ENCODE measurements at places on chromosomes 2 and 18.

- DNase-seq = no peak
Measured at GRCh38 chr2:103738606-103739005, 976.8 kb downstream of the TMEM182 start.

DNA sequence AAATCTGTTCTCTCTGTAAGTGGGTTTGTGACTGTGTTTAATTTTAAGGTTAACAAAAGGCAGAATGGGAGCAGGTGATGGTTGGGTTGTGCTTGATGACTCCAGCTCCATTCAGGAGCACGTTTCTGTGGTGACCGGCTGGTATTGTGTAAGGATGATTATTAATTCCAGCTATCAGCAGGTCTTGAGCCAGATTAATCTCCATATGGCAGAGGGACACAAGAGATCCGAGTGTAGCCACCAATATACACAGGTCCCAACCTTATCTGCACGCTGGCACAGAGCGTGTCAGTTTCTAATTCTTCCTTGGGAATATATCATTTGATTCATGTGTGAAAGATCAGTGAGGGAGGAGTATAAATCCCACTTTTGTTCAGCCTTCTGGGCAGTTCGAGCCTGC is 199.0 kb upstream of the DCC start:
- no peak for DNase-seq

GRCh38 chr18:44546954-44547353 is 133.7 kb upstream of the SETBP1 start:
- no peak for DNase-seq

DNA sequence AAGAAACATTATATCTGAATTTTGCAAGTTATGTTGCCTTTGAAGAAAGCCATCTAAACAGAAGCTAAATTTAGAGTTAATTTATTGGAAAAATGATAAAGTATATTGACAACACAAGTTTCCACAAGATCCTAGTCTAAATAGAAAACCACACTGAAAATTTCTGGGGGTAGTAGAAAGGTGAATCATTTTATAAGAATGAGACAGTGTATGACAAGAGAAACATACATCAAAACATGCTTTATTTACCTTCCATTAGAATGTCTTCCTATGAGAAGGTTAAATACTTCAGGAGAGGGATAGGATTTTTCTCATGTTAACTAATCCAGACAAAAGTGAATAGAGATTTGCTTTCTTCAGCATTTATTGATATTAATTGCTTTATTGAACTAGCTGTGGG is 1389.8 kb upstream of the ZEB2 start:
- no peak for DNase-seq

DNA sequence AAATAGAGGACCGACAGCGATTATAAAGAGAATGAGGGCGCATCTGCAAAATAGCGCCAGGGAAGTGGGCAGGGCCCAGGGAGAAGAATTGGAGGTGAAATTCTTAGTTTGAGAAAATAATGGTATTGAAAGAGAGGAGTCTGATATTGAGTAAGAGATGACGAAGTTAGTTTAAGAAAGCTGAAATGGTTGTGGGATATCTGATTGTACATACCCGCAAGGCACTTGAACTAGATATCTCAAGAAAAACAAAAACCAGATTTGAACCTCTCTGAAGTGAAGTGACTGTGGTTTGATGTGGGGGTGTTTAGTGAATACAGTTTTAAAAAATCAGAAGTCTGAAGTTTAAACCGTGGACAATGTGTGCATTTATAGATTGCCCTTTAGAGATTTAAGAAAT is 38.9 kb downstream of the ZNF532 start:
- no peak for DNase-seq

DNA sequence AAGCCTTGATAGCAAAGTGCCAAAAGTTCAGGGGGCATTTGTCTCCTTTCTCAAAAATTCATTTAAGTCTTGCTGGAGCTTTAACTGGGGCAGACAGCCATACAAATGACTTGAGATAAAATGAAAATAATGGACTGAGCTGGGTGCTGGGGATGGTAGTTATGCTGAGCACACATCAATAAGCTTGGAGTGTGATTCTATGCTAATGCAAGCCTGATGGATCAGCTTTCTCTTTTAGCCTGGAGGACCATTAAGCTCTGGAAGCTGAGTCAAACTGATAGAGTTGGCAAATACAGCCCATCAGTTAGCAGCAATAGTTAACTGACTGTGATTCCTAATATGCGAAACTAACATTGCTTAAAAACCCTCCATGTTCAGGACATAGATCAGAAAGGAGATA is 98.0 kb downstream of the CAMKMT start:
- DNase-seq = no peak

DNA sequence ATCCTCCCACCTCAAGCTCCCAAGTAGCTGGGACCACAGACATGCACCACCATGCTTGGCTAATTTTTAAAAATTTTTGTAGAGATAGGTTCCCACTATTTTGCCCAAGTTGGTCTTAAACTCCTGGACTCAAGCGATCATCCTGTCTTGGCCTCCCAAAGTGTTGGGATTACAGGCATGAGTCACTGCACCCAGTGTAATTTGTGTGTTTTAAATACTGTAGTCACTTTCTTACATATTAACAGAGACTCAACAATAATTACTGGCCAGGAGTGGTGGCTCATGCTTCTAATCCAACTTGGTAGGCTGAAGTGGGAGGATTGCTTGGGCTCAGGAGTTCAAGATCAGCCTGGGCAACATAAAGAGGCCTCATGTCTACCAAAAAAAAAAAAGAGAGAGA is 293.0 kb downstream of the RDH14 start:
- no peak for DNase-seq

GRCh38 chr2:191756761-191757160 is 78.8 kb downstream of the NABP1 start:
- no peak for DNase-seq

DNA sequence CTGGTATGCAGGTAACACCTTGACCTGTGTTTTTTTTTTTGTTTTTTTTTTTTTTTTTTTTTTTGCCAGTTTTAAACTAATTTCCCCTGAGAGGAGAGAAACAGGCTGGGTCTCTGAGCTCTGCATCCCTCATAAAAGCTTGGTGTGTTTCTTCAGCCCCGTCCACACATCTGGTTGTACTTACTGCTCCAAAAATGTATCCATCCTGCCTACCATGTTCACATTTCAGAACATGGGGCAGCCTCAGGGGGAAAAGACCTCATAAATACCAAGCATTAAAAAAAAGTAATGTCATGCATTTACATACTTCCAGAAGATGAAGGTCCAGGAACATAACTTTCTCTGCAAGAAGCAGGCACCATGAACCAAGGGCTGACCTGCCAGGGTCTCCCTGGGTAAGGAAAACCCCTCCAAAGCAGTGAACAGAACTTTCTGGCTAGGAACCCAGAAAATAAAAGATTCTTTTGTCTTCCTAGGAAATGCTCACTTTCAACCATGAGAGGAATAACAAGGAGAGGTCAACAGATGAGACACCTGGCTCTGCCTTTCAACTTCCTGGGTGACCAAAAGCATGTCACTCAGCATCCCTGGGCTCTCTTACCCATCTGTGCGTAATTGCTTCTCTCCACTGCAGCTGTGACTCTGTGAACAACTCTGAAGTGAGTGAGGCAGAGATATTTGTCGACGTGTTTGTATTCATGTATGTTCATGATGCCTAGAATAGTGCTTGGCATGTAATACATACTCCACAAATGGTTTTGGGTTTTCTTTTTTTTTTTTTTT is 118.6 kb downstream of the MCFD2 start:
- DNase-seq = no peak

- DNase-seq = no peak
Measured at GRCh38 chr2:128797937-128798336, 479.3 kb upstream of the HS6ST1 start.

GRCh38 chr18:52190195-52190594 is 149.8 kb upstream of the DCC start:
- DNase-seq = no peak

- DNase-seq = no peak
Measured at GRCh38 chr2:96396602-96397001, 61.0 kb downstream of the NCAPH start.

- no peak for DNase-seq
Measured at GRCh38 chr2:172647439-172647838, 88.2 kb upstream of the RAPGEF4 start.

- DNase-seq = no peak
Measured at GRCh38 chr18:22439447-22439846, 21.7 kb upstream of the CTAGE1 start.

DNA sequence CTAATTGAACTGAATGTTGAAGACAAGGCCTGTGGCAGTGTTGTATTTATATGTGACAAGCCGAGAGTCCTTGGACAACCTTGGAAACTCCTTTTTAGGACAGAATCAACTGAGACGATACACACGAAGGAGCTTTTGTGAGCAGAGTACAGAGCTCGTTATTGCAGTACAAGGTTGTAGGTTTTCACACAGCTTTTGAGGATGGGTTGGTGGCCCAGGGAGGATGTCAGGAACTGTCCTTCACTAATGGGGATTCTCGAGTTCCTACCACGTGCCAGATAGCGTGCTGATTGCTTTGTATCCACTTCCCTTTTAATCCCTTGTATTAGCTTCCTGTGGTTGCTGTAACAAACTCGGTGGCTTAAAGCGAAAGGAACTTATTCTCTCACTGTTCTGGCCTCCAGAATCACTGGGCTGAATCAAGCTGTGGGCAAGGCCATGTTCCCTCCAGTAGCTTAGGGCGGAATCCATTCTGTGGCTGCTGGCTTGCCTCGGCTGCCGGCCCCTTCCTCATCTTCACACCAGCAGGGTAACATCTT is 20.2 kb downstream of the INPP4A start:
- no peak for DNase-seq

DNA sequence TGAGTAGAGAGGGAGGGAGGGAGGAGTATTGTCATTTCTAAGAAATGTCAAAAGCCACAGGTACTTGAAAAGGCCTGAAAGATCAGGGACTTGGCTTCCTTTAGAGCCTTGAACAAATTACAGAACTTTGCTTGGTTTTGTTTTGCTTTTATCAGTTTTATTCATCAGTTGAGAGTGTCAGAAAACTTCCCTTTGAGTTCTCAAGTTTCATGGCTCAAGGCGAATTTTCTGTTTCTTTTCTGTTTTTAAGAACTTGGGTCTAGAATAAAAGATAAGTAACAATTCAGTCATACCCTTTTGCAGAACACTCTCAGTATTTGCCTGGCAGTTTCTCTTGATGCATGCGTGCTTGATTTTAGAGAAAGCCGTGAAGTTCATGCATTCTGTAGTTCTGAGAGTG is 531.9 kb downstream of the PARD3B start:
- no peak for DNase-seq

Data from astrocyte of the cerebellum (primary cell).